ENCODE measurements at places on chromosomes 2 and 18. TPM values are rescaled to one million over a fixed set of nuclear protein-coding genes. Genes with fewer than 3 reads are reported as not detected.

The PIGN gene
- total RNA-seq: 64.1 TPM

The ARHGAP15 gene
- not detected for total RNA-seq

The AKAIN1 gene
- not detected for total RNA-seq

The ABCG8 gene
- total RNA-seq: under 0.01 TPM

The IGFBP5 gene
- 0.51 TPM for total RNA-seq

The ZSWIM2 gene
- not detected for total RNA-seq

The DCDC2C gene
- not detected for total RNA-seq

The CNGA3 gene
- total RNA-seq: under 0.01 TPM

Measured in bronchial epithelial cell (primary cell).